ENCODE measurements at places on chromosomes 16 and 17.
A peak's percentile ranks its signal among the peaks of the same experiment; 100 is the strongest.

- DNase-seq: no peak
Measured at GRCh38 chr17:40486522-40487370, 14.7 kb downstream of the TNS4 start.

DNA sequence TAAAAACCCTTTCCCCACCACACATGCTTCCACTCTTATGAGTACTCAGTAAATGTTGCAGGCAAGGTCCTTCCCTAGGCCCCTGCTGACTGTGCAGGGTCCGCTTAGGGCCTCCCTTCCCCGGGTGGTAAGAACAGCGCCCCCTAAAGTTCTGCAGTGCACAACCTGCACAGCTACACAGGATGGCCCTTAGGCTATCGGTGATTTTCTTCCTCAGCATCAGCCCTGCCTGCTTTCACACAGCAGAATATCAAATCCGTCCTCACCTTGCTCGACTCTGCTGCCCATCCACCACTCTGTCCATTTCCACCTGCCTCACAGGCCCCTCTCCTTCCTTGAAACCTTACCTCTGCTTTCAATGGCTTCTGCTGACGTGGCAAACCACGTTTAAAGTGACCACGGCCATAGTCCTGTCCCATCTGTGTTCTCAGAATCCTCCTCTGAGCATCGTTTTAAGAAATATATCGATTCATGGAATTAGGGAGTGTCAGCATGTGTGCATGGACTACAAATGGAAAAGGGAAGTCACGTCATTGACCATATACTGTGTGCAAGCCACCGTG is 51.4 kb upstream of the TMEM132E start:
- DNase-seq: peak; percentile 61

GRCh38 chr17:57499648-57500049 is 243.3 kb downstream of the MSI2 start:
- DNase-seq: no peak

- DNase-seq: no peak
Measured at GRCh38 chr16:11734025-11734652, 8.5 kb downstream of the TXNDC11 start.

GRCh38 chr16:29757950-29758466 is 12.2 kb upstream of the C16orf54 start:
- DNase-seq: no peak

DNA sequence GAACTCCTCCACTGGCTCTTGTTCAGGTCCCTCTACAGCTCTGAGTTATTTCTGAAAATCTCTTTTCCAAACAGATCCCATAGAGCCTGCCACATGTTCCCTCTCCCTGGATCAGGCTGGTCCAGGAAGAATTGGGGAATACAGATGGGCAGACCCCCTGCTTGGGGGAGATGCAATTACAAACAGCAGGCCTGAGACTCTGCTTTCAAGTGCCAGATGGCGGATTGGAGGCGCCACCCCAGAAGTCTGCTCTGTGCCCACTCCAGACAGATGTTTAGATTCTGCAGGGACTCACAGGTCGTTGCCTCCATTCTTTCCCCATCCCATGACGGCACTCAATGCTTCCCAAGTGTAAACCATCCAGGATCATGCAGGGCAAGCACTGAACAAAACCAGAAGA is 316.6 kb downstream of the SLC39A11 start:
- DNase-seq: peak; percentile 32

- no peak for DNase-seq
Measured at GRCh38 chr16:28902909-28903308, 22.1 kb downstream of the RABEP2 start.

- no peak for DNase-seq
Measured at GRCh38 chr17:75392559-75392958, 12.9 kb downstream of the GRB2 start.

DNA sequence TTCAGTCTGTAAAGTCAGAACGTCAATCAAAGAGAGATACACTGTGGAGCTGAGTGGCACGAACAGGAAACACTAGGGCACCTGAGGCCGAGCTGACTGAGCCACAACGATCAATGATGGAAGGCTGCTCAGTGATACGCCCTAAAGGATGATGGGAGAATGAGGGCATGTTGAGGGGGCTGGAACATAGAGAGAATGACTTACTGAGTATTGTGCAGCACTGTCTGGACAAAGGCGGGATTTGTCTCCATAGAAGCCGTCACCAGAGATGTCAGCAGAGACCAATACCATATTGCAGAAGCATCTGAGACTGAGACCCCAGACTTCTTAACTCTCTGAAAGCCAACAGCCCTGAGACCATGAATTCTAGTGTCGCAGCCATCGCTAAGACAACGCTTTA is 33.4 kb downstream of the ZZEF1 start:
- DNase-seq: no peak

- no peak for DNase-seq
Measured at GRCh38 chr17:74430385-74430705, 1.5 kb upstream of the GPRC5C start.

GRCh38 chr16:82761858-82762257 is 135.1 kb downstream of the CDH13 start:
- DNase-seq: no peak

GRCh38 chr17:81152288-81152828 is 12.9 kb upstream of the PVALEF start:
- DNase-seq: peak; percentile 2

GRCh38 chr16:85041219-85042166 is 13.9 kb downstream of the KIAA0513 start:
- DNase-seq: peak; percentile 57

DNA sequence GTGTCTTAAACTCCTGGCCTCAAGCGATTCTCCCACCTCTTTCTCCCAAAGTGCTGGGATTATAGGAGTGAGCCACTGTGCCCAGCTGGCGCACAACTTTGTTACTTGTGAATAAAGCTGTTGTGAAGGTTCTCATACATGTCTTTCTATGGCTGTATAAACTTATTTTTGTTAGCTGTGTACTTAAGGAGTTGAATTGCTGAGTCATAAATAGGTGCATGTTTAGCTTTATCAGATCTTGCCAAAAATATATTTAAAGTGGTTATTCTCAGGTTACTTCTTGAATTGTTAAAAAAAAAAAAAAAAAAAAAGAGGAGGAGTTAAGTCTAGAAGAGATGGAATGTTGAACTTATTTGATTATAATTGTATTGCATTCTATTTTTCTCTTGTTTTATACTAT is 47.6 kb upstream of the IRX3 start:
- DNase-seq: no peak
